Stimulated activated CD4-positive, alpha-beta T cell treated with anti-CD3 and anti-CD28 coated beads, Interleukin-1b, Interleukin-23, amount 100 ng/mL, for 4 hours (primary cell): ENCODE measurements at places on chromosomes 6 and 20.

DNA sequence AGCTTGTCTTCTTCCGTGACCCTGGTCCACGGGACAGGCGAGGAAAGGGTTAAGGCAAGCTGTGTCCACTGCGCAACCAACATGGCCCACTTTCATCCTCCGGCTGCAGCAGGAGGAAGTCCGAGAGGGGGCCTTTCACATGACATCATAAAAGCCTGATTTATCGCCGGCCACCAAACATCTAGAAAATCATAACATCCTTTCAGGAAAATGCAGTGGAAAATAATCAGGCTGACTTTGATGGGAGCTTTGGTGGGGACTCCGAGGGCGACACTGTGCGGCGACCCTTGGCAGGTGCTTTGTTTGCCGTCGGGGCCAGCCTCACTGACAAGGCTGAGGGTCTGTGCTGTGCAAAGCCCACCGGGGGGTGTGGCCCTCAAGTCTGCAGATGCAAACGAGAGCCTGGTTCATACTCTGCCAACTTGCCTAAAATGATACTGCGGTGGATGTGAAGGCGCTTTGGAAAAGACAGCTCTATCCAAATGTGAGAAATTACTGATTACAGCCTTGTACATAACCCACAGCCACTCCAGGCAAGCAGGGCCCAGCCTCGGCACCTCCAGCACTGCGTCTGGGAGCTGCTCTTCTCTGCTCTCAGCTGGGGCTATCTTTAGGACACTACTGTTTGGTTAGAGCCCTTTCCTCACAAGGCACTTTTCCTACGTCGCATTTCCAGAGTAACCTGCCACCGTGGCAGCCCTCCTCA is 25.7 kb downstream of the FOXC1 start:
- no peak for DNase-seq

GRCh38 chr6:14272737-14273085 is 155.1 kb downstream of the CD83 start:
- DNase-seq = no peak

DNA sequence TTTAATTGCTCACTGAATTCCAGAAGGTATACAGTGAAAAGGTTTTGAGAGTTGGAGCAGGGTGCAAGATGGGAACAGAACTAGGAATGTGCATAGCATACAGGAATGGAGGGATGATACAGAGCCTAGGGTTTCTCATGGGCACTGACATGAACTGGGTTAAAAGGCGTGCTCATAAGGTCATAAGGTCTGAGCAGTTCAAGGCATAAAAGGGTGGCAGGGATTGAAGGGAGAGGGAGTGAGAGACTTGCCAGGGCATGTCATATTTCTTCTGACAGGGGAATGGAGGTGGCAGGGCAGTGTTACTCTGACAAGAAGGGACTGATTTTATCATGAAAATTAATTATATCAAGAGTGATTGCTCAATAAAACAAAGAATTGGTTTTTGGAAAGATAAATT is 4.7 kb downstream of the MLIP start:
- no peak for DNase-seq

DNA sequence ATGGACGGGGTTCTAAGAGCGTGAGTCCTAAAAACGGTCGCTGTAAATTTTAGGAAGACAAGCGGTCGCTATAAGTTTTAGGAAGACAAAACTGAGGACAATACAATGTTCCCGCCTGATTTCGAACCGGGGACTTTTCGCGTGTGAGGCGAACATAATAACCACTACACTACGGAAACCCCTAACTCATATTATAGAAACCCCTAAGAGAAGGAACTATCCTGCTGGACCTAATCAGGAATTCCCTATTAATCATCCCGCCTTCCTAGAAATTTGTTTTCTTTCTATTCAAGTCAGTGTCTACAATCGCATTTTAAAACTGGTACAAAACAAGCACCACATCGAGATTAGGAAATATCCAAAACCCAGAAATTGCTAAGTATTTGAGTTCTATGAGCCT is 183.8 kb downstream of the OR2B2 start:
- no peak for DNase-seq

GRCh38 chr6:31814677-31815024 is 432 bp downstream of the HSPA1L start:
- DNase-seq = peak; percentile 46

DNA sequence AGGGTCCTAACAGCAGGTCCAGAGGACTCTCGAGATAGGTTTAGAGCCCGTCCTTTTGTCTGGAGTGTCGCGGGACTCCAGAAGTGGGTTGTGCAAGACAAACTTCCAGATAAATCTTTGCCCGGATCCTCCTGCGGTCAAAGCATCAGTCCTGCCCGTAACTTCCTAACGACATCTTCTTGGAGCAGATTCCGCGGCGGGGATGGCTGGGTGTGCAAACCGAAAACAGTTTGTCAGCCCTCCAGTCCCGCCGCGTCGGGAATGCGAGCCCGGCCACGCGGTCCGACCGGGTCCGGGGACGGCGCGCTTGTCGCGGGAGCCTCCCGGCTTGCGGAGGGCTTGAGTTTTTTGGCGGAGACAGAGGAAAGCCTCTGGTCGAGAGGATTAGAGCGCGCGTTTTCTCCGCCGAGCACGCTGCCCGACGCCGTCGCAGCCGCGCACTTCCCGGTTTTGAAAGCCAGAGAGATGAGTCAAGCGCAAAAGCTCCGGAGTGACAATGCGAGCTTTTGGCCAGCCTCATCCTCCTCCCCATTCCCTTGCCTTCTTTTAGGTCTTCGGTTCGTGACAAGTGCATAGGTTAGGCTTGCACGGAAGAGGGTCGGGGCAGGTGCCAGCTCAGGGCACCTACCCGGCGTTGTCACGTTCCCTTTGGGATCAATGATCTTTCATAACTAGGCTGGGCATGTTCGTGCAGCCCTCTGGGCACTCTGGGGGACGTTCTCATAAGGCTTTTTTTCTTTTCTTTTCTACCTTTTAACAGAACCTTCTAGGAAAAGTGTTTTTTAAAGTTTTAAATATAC is 91.3 kb upstream of the PRDM1 start:
- DNase-seq = peak; percentile 47

GRCh38 chr20:47571426-47571825 is 69.7 kb downstream of the NCOA3 start:
- no peak for DNase-seq

DNA sequence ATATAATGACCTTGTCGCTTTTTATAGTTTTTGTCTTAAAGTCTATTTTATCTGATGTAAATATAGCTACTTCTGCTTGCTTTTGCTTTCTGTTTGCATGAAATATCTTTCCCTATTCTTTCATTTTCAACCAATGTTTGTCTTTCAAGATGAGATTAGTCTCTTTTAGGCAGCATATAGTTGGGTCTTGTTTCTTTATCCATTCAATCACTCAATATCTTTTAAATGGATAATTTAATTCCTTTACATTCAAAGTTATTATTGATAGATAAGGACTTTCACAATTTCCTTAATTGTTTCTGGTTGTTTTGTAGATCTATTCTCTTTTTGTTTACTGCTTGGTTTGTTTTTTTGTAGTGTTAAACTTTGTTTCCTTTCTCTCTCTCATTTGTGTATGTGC is 43.5 kb upstream of the TPD52L1 start:
- no peak for DNase-seq
